NCI-H446 treated with DMSO at 0.1 percent for 48 hours (cell line): ENCODE measurements at places on chromosomes 6 and 20.

DNA sequence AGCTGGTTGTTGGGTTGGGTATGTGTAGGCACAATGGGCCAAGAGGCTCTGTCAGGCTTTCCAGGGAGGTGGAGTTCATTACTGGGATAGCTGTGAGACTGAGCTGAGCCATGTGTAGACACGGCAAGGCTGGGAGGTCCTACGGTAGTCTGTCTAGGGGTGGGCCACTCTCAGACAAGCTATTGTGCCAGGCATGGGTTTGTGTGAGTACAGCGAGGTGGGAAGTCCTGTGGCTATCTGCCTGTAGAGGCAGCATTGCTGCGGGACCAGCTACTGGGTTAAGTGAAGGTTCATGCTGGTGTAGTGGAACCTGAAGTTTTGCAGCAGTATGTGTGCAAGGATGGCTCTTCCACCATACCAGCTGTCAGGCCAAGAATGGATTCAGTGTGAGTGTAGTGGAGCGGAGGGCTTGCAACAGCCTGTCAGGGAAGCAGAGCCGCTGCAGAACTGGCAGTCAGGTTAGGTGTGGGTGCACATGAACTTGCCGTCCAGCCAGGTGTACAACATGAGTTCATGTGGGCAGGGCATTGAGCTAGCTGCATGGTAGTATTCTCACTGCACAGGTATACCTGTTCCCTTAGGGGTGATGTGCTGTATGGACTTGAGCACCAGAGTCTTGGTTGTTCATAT lies 78.0 kb upstream of the CENPW start:
- DNase-seq = no peak

- no peak for DNase-seq
Measured at GRCh38 chr6:130964808-130965604, 98.0 kb downstream of the EPB41L2 start.

DNA sequence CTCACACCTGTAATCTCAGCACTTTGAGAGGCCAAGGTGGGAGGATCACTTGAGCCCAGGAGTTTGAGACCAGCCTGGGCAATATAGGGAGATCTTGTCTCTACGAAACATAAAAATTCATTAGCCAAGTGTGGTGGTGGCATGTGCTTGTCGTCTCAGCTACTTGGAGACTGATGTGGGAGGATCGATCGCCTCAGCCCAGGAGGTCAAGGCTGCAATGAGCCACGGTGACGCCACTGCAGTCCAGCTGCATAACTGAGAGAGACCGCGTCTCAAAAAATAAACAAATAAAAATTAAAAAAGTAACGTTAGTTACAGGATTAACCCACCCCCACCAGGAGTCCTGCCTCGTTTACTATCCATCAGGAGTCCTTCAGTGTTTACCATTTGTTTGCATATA lies 345.1 kb downstream of the BTBD3 start:
- no peak for DNase-seq

DNA sequence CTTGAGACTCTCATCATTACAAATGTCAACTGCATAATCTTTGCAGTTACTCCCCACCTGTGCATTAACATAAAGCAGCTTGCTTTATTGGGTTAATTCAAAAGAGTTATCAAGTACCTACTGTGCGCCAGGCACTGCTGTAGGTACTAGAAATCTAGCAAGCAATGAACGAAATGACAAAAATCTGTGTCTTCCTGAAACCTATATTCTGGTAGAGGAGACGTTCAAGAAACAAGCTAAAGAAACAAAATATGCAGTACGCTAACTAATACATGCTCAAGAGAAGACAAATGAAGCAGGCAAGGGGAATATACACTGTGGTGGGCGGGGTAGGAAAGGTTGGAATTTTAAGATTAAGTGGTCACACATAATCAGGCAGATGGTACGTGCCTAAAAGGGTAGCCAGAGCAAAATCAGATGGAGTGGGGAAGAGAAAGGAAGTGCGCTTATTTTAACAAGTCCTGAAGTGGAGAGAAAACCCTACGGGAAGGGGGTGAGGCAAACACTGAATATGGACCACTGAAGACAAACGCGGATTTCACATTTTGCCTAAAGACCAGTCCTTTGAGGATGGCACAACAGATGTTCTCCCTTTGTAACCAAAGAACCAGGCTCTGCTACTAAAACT lies 1.2 kb downstream of the ELOVL2 start:
- no peak for DNase-seq

DNA sequence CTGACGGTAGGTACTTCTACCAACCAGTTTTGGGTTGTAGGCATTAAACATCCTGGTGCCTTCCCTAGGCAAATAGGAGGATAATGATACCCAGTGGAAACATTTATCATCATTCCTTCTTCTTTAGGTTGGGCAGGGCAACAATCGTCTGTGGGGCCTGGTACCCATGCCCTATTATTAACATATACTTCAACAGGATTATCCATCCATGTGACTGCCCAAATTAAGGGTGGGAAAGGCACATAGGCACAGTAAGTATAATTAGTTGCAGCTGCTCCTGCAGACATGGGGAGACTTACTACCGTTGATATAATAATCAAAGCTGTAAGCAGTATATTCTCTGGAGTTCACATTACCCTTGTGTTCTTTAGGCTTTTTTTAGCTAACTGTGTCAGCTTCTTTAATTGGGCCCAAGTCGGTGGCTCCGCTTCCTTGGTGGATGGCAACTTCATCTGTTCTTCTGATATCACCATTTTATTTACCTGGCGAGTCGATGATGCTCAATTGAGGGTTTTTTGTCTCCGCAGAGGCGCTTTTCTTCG lies 16.8 kb downstream of the RPL7L1 start:
- DNase-seq = no peak

DNA sequence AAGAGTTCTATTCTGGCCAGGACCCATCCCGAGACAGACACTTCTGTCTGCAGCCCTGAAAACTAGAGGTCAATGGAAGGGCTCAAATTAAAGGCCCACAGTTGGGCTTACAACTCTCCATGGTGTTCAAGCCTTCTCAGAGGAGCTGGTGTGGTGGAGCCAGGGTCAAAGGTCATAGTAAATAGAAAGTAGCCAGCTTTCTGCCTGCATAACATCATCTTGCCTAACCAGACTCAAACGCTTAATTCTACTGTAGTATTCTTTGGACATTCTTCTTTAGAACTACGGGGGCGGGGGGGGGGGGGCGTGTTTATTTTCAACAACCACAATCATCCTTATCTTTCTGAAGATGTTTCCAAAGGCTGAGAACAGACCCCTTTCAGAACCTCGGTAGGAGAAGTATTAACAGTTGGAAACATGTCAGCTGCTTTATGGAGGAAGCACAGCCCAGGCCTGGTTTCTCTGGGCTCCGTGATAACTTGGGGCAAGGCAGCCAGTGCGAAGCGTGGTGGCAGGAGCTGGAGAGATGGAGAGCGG lies 1.5 kb upstream of the RREB1 start:
- DNase-seq = no peak

DNA sequence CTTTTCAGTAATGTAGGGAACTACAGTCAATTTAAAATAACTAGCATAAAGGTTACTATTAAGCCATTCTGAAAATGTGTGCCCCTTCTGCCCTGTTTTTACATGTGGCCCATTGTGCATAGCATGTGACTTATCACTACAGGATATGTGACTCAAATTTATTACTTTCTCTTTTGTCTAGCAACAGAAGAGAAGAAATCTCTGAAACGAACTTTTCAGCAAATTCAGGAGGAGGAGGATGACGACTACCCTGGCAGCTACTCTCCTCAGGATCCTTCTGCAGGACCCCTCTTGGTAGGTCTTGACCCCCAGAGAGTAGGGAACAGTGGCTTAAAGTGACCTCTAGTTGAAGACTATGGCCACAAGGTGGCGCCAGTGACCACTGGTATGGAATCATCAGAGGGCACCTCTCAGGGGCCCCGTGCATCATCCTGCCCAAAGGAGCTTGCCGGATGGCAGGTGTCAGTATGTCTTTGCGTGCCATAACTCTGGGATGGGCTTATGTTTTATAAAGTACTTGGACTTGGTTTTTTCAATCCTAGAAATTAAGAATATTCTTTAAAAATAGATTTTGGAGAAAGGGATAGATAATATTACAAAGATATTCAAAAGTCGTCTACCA lies 23.9 kb downstream of the RPRD1B start:
- peak; percentile 14 for DNase-seq

- DNase-seq = no peak
Measured at GRCh38 chr20:54416770-54417169, 58.6 kb upstream of the DOK5 start.

GRCh38 chr20:34322267-34323105 lies 19.3 kb upstream of the AHCY start:
- no peak for DNase-seq

GRCh38 chr20:8331740-8332412 lies 199.8 kb downstream of the PLCB1 start:
- DNase-seq = peak; percentile 85

DNA sequence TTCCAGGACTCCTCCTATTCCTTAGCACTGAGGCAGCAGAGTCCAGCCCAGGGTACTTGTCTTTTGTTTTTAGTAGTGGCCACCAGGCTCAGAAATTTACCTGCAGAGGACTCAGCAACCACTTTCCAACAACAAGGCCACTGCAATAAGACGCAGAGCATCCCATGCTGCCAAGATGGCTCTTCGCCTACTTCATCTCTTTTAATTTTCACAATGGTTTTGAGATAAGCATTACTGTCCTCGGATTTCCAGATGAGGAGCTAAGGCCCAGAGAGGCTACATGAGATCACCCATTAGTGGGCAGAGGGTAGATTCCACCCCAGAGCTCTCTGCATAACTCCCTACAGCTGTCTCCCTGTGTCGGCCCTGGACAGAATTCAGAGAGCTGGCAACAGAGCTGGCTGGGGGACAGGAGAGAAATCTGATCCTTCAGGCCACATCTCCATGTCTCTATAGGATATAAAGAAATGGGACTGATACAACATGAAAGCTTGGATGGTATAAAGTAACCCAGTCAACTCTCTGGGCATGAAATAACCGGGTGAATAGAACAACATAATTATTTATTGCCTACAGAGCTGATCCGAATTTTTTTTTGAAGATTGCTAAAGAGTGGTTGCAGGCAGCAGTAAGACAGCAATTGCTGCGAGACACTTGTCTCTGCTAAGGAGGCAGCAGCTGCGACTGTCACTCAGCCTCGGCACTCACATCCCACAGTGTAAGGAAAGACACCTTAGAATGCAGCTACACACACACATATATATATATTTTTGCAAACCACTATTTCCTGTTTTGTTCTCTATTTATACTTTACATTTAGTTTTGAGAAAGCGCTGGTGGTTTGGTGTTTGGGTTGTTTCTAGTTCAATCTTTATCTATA lies 37.2 kb downstream of the SCML4 start:
- no peak for DNase-seq

DNA sequence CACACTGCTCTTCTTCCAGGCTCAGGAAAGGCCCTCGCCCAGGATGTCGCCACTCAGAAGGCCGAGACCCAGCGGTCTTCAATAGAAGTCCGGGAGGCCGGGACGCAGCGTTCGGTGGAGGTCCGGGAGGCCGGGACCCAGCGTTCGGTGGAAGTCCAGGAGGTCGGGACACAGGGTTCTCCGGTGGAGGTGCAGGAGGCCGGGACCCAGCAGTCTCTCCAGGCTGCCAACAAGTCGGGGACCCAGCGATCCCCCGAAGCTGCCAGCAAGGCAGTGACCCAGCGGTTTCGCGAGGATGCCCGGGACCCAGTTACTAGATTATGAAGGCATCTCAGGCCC lies 1.0 kb downstream of the KHDC3L start:
- no peak for DNase-seq

DNA sequence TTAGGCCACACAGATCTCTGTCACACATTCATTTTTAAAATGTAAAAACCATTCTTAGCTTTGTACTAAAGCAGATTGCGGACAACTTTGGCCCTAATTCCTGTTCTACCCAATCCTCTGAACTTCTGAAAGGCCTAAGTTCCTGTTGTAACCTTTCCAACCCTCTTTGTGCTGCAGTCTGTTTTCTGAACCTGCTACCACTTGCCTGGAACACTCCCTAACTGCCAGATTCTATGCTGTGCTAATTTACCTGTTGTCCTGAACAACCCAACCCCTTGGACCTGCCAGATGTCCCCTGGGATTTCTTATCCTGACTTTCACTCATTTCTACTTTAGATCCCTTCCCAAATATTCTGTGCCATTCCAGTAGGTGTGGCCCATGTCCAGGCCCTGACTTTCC lies 398.7 kb downstream of the ZFAND3 start:
- no peak for DNase-seq

- DNase-seq = no peak
Measured at GRCh38 chr20:47418069-47418757, 61.7 kb upstream of the ZMYND8 start.

- no peak for DNase-seq
Measured at GRCh38 chr20:57911512-57912226, 201.9 kb upstream of the PMEPA1 start.

DNA sequence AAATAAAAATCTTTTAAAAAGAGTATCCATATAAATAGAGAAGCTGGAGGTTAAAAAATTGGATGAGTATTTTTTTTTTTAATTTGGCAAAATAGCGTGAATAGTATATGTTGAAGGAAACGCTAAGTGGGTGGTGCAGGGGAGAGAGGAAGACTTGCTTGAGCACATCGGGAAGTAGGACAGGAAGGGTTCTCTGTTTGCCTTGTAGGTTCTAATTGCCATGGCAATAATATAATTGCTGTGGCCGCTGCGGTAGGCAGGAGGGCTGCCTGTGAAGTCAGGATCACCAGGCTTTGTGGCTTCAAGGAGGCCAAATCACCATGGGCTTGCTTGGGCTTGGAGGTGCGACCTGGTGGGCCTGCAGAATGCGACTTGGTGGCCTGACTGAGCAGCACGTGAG lies 35.1 kb downstream of the IGF2R start:
- no peak for DNase-seq

DNA sequence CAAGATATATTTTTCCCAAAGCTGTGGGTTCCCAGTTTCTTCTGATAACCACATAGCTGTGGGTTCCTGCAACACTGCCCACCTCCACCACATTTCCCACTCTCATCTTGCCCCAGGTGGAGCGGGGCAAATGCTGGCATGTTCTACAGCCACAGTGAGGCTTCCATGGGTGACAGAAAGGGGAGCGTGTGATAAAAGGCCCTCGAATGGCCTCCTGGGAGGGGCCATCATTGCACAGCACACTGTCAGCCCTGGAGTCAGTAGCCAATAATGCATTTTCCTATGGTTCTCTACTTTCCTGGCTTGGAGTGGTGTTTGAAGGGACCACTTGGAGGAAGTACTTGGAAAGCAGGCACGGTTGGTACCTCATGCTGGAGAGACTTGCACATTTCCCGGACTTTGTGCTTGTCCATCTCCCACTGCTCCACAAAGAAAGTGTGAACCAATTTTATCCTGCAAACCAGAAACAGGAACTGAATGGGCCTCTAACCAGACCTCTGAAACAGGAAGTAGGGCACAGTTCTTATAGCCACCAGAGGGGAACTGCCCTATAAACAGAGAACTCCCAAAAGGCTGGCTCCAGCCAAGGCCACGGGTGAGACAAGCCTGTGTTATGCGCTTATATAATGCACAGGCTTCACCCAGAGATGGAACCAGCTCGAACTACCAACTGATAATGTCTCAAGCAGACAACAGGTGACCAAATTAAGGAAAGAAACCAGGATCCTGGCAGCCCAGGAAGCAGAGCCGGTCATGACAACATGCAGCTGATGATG lies 8.6 kb downstream of the MAP3K5 start:
- DNase-seq = no peak

DNA sequence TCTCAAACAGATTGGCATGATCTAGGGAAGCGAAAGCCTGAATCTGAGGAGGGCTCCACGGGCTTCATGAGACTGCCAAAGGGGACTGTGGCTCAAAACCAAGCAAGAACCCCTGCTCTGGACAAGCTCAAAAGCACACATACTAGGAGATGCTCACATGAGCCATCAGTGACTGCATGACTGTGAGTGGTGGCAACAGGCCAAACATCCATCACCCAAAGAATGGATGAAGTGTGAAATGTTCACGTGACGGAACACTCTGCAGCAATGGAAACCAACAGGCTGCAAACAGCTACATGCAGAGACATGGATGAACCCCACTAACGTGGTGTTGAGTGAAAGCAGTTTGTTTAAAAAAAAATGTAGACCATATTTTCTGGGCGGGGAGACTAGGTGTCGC lies 136.3 kb downstream of the PREX1 start:
- DNase-seq = no peak
